ENCODE measurements at places on chromosomes 11 and 22.

- DNase-seq, result no peak
Measured at GRCh38 chr11:36948460-36949127, 350.6 kb upstream of the RAG2 start.

DNA sequence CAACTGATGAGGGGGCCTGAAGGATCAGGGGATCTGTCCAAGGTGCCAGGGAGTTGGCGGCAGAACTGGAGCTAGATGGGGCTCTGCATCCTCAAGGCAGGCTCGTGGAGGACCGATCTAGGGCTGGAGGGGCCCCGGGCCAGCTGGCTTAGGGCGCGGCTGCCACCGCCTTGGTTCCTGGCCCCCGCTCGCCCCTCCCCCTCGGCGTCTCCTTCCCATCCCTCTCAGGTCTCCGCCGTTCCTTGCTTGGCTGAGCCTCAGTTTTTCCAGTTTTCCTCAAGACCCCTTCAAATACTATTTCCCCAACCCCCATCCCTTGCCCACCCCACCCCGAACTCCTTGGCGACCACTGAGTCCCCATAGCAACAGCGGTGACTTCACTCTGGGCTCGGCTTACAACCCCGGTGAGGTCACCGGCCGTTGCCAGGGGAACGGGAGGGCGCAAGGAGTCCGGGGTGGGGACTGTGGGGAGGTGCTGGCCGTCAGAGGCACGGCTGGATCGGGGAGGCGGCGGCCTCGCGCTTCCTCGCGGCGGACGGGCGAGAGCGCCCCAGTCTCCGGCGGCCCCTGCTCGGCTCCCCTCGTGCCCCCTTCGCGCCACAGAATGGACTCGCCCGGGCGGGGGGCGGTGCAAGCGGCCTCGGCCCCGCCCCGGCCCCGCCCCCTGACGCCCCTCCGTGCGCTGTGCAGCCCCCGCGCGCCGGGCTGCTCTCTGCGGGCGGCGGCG lies 7.5 kb downstream of the FREY1 start:
- peak; percentile 87 for DNase-seq

DNA sequence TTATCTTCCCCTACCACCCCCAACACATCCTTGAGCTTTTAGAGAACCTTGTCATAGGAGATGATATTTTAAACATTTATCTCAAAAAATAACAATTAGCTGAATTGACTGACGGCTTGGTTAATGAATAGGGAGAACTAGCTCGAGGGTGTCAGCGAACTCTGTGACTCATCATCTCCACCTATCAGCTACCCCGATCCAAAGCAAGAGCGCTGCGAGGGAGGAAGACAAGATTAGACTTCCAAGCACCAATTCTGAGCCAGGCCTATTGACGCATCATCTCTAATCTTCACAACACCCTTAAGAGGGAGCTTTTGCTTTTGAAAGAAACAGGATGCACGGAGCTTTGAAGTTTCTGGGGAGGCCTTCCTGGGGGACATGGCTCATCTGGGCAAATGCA lies 51.0 kb upstream of the GALNT18 start:
- no peak for DNase-seq

DNA sequence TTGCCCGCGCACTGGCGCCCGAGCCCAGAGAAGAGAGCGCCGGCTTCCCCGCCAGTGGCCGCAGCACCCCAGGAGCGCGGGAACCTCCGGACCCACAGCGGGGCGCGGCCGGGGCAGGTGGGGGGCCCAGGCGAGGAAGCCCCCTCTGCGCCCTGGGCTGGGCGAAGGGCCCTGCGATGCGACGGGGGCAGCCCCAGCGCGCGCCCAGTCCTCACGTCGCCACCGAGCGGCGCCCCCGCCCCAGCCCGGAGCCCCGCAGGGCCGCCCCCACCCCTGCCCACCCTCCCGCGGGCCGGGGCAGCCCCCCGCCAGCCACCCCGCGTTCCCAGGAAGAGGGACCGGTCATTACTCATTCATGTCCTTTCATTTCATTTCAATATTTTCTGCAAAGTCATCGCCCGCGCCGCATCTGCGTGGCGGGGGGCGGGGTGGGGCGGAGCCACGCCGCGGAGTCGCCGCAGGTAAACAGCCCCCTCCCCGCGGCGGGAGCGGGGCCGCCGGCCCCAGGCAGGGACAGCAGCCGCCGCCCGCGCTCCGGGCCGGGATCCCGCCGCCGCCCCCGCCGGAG lies 673 bp upstream of the PANX2 start:
- peak; percentile 41 for DNase-seq

DNA sequence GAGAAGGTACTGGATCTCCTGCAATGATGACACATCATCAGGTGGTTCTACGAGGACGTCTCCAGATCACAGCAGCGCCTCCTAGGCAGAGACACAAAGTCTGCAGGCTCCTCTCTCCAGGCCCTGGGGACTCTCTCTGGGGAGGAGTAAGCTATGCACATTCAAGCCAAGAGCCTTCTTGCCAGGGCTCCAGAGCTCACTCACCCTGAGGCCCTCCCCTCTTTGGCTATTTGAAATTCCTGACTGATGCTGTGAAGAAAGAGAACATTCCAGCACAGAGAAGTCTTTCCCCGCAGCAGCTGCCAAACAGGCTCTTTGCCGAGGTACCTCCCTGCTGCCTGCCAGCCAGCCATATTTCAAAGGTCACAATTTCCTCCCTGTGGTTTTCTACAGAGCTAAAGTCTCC lies 204.9 kb downstream of the CSNK2A3 start:
- peak; percentile 93 for DNase-seq

DNA sequence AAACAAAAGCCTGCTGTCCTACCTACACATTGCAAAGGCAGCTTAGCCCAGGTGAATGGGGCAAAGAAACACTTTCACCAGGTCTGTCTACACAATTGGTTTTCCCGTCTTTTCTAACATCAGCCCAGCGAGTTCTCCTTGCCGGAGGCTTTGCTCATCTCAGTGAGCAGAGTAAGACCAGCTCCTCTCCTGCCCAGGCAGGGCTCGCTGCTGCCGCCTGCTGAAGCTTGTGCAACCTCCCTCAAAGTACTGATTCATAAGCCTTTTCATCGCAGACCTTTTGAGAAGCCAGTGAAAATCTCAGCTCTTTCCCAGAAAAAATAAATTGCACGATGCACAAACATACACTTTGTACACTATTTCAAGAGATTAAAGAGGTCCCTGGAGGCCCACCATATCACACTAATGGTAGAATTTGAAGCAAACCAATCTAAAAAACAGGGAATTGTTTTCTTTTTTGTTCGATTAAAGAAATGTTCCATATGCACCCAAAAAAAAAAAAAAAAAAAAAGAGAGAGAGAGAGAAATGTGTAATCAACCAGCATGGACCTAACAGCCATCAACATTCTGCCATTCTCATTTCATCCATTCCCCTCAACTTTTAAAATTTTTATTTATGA lies 328.1 kb upstream of the MPPED2 start:
- peak; percentile 66 for DNase-seq

- no peak for DNase-seq
Measured at GRCh38 chr22:44246615-44247326, 66.0 kb downstream of the SHISAL1 start.

GRCh38 chr22:29116397-29117123 lies 43.7 kb downstream of the KREMEN1 start:
- DNase-seq, result no peak

- DNase-seq, result peak; percentile 70
Measured at GRCh38 chr22:21641417-21641788, 699 bp upstream of the SDF2L1 start.

DNA sequence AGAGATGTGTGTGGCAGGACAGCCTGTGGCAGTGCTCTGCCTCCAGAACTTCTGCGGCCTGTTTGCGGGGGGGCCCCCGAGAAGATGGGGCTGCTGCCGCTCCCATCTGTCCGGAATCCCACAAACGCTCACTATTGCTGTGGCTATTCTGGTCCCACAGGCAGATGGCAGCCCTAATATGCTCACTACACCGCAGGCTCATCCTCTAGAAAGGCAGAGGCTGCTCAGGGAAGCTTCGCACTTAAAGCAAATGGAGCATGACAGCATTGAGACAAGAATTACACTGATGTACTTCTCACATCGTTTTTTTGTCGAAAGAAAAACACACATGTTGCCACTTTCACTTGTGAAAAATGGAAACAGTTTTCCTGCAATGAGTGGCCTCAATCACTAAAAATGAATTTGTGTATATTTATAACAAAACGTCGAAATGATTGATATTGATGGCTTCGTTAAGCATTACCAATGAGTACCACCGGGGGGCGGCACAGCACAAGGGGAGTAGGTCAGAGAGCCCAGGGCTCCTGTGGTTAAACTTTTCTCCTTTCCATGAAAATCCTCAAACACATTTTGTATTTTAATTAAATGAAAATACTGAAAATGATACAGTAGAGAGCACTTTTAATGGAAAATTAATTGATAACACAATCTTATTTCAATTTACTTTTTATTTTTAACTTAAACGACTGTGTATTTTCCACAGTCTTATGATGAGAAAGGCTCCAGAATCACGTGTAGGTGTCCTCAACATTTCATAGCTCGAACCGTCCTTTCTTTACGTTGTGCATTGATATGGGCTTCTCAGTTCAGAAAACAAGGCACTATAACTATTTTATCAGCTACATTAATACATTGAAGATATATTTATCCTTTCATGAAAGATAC lies 69.1 kb downstream of the CTTN start:
- peak; percentile 65 for DNase-seq

GRCh38 chr11:111766834-111767142 lies 599 bp upstream of the PPP2R1B start:
- no peak for DNase-seq

- no peak for DNase-seq
Measured at GRCh38 chr22:28907311-28908008, 24.1 kb downstream of the ZNRF3 start.

DNA sequence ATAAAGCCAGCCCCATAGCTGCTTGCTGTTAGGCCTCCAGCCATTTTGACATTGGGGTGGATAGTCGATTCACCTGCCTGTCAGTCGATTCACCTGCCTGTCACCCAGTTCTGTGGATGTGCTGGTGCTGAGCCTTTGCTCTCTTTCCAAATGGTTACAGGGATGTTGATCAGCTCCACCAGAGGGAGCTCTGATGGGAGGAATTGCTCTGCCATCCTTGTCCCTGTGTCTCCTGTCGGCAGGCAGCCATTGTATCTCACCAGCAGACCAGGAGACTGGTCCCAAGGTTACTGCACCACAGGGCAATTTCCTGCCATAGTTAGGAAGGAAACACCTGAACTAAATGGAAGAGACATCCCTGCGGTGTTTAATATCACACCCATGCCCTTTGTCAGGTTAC lies 6.1 kb downstream of the MPEG1 start:
- DNase-seq, result peak; percentile 51

- DNase-seq, result no peak
Measured at GRCh38 chr11:79834015-79834414, 393.2 kb upstream of the TENM4 start.

DNA sequence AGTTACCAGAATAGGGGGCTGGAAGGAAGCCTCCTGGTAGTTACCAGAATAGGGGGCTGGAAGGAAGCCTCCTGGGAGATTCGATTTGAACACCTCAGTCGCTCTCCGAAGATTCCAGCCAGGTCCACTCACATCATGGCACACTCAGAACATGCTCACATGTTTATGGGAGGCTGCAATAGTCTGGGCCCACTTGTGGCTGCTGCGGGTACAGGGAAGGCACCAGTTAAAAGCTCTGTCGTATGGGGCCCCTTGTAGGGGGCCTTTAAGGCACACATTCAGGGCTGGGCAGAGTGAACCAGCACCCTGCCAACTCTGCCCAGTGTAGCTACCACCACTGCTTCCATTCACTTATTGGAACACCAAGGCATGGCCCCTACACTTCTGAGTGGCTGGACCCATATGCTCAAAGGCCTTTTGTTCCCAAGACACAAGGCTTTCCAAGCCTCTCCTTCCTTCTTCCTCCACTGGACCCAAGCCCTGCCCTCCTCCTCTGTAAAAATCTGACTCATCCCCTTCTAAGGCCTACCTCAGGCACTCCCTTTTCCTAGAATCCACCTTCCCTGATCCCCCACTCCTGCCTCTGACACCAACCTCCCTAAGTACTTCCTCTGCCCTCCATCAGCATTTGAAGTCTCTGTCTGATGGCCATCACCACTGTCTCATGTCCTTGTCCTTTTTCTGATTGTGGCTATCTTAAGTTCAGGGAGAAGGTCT lies 28.0 kb downstream of the USP35 start:
- DNase-seq, result peak; percentile 25

- peak; percentile 26 for DNase-seq
Measured at GRCh38 chr11:130049328-130049771, 20.3 kb upstream of the APLP2 start.

GRCh38 chr22:45254789-45255278 lies 14.1 kb upstream of the KIAA0930 start:
- DNase-seq, result no peak

Data from cardiac fibroblast (primary cell).